ENCODE measurements at places on chromosomes 1 and 21.

DNA sequence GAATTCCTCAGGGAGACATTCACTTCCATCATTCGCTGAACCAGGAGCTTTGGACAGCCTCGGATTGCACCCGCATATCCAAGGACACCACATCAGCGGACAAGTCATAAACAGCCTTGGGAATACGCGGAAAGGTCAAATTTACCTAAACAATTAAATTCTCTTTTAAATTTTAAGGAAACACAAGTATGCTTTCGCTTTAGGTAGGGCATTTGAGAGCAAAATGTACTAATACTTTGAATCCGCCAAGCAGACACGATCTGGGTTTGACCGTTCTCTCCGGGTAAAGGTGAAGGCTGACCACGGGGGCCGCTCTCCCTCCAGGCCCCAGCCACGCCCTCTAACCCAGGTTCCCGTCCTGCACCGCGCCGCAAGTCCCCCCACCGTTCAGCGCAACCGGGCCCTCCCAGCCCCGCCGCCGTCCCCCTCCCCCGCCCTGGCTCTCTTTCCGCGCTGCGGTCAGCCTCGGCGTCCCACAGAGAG lies 479 bp upstream of the ACADM start:
- DNase-seq: peak; percentile 56

- no peak for DNase-seq
These were observed 14.4 kb upstream of the IFI6 start for GRCh38 chr1:27686223-27686990.

GRCh38 chr1:212689758-212690529 lies 9.7 kb downstream of the BATF3 start:
- no peak for DNase-seq

DNA sequence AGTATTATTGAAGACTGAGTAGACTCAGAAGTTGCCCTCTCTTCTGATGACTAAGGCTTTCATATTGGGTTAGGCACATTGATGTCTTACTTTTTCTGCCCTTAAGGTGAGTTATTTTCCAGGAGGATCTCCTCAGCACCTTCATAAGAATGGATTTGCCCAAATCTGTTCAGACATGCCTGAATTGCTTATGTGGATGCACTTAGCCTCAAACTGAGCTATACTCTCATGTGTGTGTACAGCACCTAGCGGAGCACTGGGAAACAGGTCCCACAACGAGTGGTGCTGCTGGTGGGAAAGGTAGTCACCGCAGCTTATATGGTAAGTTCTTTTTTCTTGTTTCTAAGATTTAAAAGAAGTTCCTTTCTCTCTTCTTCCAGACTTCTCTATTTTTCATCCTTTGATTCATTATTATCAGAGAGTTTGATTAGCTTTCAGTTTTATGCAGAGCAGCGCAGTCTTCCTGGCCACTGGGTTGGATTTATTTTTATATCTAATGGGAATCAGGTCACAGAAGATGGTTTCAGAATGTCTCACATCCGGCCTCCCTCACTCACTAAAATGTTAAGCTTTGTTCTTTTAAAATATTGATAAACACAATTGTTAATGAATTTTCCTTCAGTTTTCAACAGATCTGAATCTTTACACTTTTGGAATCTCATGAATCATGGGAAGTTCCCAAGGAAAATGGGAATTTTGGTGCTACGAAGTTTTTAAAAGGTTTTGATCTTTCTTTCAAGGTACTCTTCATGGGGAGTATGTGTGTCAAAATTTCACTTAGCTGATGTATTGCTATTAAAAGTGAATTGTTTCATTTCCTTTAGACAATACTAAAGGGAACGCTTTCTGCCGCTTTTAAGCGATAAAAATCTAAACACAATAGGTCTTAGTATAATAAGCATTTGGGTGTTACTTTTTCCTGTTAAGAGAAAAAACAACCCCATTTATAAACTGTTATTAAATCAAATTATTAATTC lies 58.5 kb downstream of the EXTL2 start:
- no peak for DNase-seq

- no peak for DNase-seq
These were observed 70.5 kb downstream of the LRRC8C start for GRCh38 chr1:89703469-89703868.

GRCh38 chr1:157829711-157830110 lies 9.8 kb upstream of the FCRL1 start:
- no peak for DNase-seq

- DNase-seq: no peak
These were observed 506.1 kb downstream of the NPHP4 start for GRCh38 chr1:5485968-5486696.

DNA sequence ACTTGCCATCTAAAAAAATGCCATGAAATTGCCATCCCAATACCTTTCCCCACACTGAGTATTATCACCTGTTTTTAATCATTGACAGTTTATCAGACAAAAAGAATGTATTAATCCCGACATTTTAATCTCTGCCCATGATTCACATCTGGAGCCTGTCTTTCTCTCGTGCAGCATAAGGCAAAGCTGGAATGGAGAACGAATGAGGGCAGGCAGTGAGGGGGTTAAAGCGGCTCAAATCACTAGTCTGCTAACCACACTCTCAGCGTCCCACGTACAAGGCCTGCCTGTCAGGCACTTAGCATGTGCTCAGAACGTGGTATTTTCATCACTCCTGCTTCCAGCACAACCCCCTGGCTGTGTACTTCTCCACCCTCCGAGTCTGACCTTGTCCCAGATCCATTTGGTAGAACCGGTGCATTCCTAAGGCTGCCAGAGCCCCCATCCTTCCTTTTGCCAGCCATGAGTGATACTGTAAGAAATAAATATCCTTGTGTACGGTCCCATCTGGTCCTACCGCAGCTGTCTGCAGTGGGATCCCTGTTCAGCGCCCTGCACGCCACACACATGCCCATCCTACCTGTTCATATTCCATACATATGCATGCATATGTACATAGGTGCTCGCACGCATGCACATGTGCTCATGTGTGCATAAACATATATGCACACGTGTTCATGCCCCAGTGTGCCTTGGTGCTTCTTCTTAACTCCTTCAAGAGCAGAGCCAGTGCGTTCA lies 34.6 kb upstream of the FHAD1 start:
- DNase-seq: no peak

DNA sequence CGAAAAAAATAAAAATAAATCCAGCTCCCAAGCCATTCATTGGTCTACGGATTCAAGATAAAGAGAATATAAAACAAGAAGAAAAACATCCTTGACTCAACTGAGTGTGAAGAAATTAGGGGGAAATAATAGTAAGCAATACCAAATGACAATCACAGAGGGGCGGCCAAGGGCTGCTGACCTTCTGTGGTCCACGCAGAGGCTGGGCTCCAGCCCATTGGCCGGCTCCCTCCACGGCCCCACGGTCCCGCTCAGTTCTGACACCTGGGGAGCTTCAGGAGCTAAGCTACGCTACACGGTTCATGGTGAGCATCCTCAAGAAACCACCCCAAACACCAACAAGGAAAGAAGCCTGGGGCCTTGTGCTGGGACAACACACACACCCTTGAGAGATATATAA lies 400 bp upstream of the KRTAP10-12 start:
- DNase-seq: no peak

- DNase-seq: no peak
These were observed 918 bp upstream of the RASAL2 start for GRCh38 chr1:178092878-178093493.

GRCh38 chr1:14090062-14090461 lies 390.1 kb downstream of the PRDM2 start:
- no peak for DNase-seq

- no peak for DNase-seq
These were observed 52.0 kb upstream of the RPL11 start for GRCh38 chr1:23639460-23640095.

DNA sequence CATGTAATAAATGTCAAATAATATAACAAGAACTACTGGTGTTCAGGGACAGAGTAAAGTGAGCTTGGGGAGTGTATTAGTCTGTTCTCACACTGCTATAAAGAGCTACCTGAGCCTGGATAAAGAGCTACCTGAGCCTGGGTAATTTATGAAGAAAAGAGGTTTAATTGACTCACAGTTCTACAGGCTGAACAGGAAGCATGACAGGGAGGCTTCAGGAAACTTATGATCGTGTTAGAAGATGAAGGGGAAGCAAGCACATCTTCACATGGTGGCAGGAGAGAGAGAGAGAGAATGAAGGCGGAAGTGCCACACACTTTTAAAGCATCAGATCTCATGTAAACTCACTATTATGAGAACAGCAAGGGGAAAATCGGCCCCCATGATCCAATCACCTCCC lies 205.9 kb downstream of the CTH start:
- no peak for DNase-seq

GRCh38 chr1:156691665-156692440 lies 13.5 kb downstream of the CRABP2 start:
- no peak for DNase-seq

DNA sequence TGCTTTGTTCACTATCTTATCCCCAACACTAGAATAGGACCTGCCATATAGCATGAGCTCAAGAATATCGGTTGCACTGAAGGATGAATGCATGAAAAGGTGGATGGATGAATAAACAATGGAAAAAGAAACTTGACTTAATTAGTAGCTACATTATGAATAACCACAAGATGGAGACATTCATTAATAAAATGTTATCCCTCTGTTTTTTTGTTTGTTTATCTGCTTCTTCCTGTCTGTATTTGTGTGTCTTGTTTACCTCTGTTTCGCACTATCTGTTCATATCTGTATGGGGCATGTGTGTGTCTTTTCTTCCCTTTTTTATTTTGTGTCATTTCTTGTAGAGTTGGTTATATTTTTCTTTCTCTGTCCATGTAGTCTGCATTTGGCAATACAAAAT lies 1.1 kb upstream of the OR14I1 start:
- DNase-seq: no peak

DNA sequence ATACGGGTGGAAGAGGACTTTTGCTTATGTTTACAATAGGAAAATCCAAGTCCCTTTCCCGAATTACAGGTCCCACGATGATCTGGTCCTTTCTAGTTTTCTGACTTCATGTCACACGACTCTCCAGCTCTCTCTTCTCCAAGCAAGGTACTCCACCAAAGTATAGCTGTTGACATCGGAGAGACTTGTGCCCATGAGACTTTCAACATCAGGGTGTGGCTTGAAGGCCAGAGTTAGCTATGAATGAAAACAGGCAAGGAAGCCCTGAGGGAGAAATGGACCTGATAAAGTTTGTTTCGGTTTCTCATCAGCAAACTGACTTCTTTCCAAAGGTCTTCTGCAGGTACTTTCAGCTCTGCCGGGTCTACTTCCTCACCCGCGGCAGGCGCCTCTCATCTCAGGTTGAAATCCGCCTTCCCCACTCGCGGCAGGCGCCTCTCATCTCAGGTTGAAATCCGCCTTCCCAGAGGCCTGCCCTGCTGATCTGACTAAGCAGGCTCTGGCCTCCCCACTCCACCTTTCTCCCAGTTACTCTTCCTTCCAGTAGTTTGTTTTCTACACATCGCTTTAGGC lies 2.1 kb upstream of the PER3 start:
- no peak for DNase-seq

DNA sequence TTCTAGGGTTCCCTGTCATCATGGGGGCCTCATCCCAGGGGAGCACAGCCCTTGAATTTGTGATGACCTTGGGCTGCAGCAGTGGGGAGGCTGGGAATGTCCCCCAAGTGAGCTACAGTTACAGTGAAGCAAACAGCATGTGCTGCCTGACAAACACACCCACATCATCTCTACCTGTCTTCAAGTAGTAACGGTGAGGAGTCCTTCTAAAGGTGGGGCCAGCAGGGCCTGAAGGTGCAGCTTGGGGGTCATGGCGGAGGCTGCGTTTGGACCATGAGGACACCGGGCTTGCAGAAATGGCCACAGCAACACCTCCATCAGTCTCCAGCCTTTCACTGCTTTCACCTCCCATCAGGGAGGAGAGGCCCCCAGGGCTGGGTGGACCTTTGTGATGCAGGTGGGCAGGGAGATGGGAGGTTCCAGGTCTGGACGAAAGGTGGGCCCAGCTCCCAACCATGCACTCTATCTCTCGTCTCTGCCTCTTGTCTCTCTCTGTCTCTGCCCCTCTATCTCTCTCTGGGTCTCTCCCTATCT lies 55.7 kb downstream of the WNT9A start:
- DNase-seq: no peak

DNA sequence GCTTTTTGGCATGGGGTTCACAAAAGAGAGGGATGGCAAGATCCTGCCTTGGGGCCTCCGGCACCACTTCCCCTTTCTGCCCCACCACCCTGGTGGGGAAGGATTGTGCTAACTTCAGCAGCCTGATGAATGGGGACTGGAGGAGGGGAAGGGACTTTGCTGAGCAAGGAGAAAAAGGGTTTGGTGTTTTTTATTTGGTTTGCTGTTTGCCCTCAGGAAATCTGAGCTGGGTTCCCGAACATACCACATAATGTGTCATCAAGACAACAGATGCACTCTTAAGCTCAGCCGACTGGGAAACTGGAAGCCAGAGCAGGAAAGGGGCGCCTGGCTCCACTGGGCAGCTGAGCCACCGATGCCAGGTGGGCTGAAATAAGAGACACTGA lies 19.8 kb downstream of the OLFML2B start:
- DNase-seq: no peak

- no peak for DNase-seq
These were observed 5.0 kb upstream of the SHCBP1L start for GRCh38 chr1:182957902-182958395.

DNA sequence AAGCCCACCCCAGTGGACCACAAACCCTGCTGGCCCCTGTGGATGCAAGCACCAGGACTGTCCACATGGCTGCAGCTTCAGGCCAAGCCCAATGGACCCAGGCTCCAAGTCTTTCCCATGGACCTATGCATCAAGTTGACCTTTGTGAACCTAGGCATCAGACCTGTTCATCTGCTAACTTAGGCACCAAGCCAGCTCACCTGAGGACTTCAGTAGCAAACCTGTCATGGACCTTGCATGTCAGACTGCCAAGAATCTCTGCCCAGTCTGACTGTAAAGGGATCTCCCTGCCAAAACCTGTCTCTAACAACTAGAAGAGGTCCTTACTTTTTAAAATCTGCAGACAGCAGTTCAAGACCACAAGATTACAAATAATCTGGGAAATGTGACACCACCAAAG lies 37.8 kb downstream of the FMO3 start:
- no peak for DNase-seq

- no peak for DNase-seq
These were observed 48.9 kb downstream of the AGPAT3 start for GRCh38 chr21:43913928-43914327.

DNA sequence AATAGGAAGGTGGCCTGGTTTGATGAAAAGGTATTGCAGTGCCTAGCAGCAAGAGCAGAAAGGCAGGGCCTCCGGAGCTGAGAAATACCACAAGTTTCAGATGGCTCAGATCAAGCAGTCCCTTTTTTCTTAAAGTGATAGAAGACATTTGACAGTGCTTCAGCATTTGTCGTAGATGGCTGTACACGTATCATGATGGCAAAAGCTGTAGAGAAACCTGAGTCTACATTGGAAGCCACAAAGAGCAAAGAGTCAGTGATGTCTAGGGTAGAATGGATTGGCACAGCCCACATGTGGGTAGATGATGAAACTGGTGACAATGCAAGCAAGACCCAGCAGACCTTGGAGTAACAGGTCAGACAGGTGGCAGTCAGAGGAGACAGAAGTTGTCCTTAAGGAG lies 101.3 kb upstream of the ARTN start:
- DNase-seq: no peak

- no peak for DNase-seq
These were observed 106.2 kb downstream of the RUNX1 start for GRCh38 chr21:34942911-34943310.

GRCh38 chr1:41397753-41398330 lies 36.6 kb downstream of the FOXO6 start:
- no peak for DNase-seq

- DNase-seq: no peak
These were observed 39.3 kb downstream of the SPAG17 start for GRCh38 chr1:118145721-118146120.

Measured in activated CD4-positive, CD25-positive, alpha-beta regulatory T cell (primary cell).